Lung microvascular endothelial cell (primary cell): ENCODE measurements at places on chromosomes 1 and 21. TPM values are rescaled to one million over a fixed set of nuclear protein-coding genes. Genes with fewer than 3 reads are reported as not detected.
A peak's percentile ranks its signal among the peaks of the same experiment; 100 is the strongest.

- DNase-seq: no peak
Observed at GRCh38 chr1:19617376-19617775, 26.7 kb upstream of the NBL1 start.

TNFSF4 gene
- total RNA-seq: 1.4 and 7.0 TPM in 2 replicates

CNN3 gene
- 505 and 669 TPM in 2 replicates for total RNA-seq

DNA sequence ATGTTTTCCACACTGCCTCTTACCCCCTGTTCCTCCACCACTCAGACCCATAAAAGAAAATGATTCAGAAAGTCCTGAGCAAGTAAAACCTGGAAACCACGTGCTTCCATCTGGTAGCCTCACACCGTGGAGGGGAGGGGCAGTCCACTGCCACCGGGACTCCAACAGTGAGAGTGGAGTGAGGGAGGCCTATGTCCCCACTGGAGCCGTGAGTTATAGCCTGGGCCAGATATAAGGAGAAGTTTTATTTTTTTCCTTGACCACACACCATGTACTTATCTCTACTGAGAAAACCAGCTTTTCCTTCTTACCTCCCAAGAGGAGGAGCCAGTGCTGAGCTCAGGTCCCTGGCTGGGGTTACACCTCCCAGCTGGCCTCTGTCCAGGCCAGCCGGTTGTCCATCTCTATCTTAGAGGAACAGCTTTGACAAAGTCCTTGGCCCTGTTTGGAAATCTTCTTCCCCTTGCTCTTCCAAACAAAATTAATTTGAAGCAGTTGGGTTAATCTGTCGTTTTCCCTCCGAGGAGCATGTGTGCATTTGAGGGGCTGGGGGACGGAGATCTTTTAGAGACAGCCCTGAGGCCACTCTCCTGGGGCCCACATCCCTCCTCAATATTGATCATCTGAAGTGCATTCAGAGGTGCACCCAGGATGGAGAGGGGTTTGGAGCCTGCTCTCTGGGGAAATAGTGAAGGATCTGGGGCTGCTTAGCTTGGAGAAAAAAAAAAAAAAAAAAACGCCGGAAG is 49.1 kb upstream of the SERBP1 start:
- DNase-seq: peak; percentile 7

DNA sequence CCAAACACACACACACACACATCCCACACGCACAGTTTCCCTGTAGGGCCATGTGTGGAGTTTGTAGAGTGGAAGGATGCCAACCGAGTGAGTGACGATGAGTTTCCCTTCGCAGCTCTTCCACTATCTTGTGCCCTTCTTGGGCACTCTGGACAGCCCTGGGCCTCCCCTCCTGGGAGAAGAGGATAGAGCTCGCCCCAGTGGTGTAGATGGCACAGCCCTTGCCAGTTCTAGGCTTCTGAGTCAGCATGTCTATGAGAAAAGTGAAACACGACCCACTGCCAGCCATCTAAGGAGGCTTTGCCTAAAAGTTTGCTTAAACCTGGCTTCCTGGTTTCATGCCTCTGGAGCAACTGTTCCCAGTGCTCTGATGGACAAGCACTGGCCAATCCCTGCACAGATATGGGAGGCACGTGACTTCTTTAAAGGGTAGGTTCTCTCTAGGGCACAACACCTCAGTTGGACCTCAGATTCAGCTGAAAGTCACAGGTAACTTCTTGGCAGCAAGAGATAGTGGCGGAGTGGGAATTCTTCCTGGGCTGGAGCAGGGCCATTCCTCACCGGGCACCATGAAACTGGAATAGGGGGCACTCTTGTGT is 195.9 kb upstream of the GALNT2 start:
- no peak for DNase-seq

GRCh38 chr1:52943876-52944416 is 16.9 kb downstream of the SCP2 start:
- DNase-seq: no peak

DCDC2B gene
- not detected in 2 replicates for total RNA-seq

RHD gene
- total RNA-seq: 0.20 and 0.44 TPM in 2 replicates

GRCh38 chr1:206800891-206801290 is 28.6 kb upstream of the IL10 start:
- DNase-seq: no peak

GRCh38 chr21:14543983-14544382 is 2.1 kb downstream of the SAMSN1 start:
- no peak for DNase-seq

DNA sequence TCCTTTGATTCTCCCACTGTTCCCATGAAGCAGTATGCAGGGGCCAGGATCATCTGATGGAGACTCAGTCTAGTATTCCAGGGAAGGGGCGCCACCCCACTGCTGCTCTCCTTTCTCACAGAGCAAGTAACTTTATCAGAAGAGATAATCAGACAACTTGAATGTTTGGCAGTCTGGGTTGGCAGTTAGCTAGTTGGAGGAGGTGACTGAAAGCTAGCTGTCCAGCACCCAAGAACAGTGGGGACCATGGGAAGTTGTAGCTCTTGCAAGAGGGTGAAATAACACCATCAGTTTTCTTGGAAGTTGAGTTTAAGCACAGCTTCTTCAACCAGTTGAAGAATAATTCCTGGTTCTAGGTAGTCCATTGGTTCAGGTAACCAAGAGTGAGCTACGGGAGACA is 22.2 kb upstream of the AGL start:
- DNase-seq: no peak

- DNase-seq: no peak
Observed at GRCh38 chr1:19347533-19348172, 35.5 kb downstream of the SLC66A1 start.

DNA sequence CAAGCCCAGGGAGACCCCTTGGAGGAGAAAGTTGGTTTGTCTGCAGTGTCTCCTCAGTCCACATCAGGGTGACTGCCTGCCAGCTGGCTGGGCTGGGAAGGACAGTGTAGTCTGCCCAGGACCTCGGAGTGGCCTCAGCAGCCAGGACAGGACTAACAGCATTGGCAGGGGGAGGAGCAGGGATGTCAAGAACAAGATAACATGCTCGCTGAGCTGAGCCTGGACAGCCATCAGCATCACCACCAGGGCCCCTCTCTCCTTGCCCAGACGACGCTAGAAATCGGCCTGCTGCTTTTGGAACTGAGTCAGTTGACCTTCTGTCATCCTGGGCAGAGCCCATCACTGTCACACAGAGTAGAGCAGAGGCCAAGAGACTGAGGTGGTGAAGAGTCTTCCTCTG is 83.6 kb upstream of the CNTN2 start:
- DNase-seq: no peak

GRCh38 chr1:36198641-36199040 is 25.6 kb upstream of the THRAP3 start:
- DNase-seq: no peak

GRCh38 chr1:94096797-94097549 is 24.0 kb downstream of the ABCA4 start:
- no peak for DNase-seq

GRCh38 chr21:25273959-25274358 is 333.3 kb downstream of the MRPL39 start:
- DNase-seq: no peak

DNA sequence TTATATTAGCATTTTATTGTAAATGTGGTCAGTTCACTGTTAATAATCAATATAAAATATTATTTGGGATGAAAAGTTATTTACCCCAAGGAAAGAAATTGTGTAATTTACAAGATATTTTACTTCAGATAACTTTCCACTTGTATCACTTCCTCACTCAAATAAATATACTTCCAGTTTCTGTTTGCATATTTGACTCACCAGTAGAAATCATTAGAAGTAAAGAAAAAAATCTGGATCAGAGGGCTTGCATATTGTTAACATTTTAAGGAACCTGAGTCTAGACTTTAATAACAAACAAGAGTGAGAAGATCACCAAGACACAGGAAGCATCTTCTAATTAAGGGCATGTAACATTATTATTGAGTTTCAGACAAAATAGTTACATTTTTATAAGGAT is 347 bp upstream of the KRTAP20-4 start:
- DNase-seq: no peak

FCRL4 gene
- total RNA-seq: not detected in 2 replicates

GRCh38 chr21:41752231-41752681 is 14.6 kb downstream of the RIPK4 start:
- DNase-seq: no peak

GRCh38 chr1:237817277-237817676 is 73.4 kb downstream of the ZP4 start:
- no peak for DNase-seq
